ENCODE measurements at places on chromosomes 11 and 22.
A peak's percentile ranks its signal among the peaks of the same experiment; 100 is the strongest.

GRCh38 chr11:77813256-77813655 is 7.3 kb downstream of the RSF1 start:
- no peak for DNase-seq

DNA sequence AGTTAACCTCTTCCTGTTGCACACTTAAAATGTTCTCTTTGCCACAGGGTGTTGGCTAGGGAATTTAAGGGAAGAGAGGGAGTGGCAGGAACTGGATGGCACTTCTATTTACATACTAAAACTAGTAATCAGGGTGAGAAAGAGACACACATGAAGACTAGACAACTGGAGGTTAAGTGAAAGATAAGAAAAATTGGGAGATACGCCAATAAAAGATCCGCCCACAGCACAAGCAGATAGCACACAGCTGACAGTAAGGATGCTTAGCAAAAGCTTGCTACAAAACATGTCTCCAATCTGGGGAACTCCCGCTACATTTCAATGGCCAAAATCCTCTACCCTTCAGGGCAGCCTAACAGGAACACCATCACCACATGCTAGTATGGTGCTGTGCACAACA is 12.8 kb downstream of the CPSF7 start:
- no peak for DNase-seq

GRCh38 chr11:9529334-9529650 is 44.2 kb upstream of the WEE1 start:
- no peak for DNase-seq

- no peak for DNase-seq
Observed at GRCh38 chr11:122691549-122692150, 36.1 kb downstream of the UBASH3B start.

- DNase-seq = no peak
Observed at GRCh38 chr11:21374376-21374775, 705.0 kb downstream of the NELL1 start.

DNA sequence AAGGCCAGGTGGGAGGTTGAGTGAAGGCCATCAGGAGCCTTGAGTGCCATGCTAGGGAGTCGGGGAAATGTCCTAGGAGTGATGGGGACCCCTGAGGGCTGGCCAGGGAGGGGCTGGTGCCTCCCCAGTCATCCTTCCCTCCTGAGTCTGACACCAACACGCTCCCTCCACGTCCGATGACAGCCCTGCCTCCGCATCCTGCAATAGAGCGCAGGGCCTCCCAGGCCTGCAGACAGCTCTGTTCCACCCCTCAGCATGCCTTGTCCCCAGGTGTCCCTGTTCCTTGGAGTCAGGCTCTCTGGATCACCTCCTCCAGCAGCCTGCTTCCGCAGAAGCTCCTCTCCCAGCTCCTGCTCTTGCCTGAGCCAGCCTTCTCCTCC is 3.1 kb downstream of the RAC2 start:
- no peak for DNase-seq

DNA sequence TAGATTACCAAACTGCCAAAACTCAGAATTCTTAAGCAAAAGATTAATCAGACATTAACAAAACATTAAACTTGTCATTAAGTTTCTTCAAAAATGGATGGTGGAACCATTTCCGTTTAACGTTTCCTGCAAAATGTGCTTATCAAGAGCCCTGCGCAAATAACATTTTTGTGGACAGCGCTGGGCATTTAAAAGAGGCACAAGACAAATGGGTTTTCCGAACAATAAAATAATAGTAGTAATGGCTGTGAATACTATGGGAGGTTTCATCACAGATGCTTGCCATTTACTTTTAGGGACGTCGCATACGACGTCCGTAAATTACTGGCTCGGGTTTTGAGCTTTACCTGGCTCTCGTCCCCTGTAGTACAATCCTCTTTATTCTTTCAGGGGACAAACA is 1.1 kb downstream of the NPAT start:
- DNase-seq = peak; percentile 65

DNA sequence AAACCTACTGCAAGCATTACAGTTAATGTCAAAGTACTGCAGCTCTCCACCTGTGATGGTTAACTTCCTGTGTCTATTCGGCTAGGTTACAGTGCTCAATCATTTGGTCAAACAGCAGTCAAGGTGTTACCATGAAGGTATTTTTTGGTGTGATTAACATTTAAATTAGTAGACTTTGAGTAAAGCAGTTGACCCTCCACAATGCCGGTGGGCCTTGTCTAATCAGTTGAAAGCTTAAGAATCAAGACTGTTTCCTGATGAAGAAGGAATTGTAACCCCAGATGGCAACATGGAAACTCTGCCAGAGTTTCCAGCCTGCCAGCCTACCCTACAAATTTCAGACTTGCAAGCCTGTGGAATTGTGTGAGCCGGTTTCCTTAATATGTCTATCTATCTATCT is 683.9 kb downstream of the BRD1 start:
- DNase-seq = no peak

DNA sequence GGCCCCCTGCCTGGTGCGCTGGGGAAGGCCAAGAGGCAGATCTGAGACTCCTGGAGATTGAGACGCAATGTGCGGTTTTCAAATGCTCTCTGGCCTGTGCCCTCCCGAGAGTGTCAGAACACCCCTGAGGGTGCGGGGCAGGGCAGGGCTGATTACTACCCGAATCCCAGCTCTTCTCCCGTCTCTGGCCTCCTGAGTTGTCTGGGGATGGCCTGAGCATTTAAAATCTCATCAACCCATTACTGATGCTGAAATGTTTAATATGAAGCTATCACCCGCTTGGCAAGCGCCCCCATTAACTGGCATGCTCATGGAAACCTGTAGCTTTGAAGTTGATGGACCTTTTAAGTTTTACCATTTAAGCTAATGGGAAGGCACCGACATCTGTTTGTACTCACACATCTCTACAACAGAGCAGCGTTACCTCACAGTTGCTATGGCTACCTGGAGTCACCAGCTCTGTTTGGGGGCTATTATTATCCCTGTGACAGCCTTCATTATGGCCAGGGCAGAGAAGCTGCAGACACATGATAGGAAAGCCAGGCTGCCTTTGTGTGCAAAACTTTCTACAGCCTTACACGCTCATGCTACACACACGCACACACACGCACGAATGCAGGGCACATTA is 3.6 kb upstream of the MB start:
- no peak for DNase-seq

DNA sequence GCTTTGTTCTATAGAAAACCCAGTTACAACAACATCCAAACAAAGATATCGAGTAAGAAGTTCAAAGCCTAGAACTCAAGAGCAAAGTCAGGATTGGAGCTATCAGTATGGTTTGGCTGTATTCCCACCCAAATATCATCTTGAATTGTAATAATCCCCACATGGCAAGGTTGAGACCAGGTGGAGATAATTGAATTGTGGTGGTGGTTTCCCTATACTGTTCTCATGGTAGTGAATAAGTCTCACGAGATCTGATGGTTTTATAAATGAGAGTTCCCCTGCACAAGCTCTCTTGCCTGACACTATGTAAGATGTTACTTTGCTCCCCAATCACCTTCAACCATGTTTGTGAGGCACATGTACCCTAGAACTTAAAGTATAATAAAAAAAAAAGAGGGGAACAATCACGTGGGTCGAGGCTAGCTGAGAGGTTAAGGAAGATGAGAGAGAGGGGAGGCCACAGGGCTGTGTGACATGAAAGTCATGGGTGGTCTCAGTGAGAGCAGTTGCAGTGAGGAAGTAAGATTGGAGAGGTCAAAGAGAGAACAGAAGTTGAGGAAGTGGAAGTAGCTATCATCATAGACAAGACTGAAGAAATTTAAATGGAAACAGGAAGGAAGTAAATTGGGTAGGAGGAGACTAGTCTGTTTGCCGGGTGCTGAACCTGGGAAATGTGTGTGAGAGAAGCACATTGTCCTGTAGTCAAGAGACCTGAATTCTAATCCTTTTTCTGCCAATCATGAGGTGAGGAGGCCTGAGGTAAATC is 80.1 kb upstream of the CD44 start:
- DNase-seq = no peak

GRCh38 chr11:92324890-92325289 is 100.3 kb downstream of the FAT3 start:
- no peak for DNase-seq

DNA sequence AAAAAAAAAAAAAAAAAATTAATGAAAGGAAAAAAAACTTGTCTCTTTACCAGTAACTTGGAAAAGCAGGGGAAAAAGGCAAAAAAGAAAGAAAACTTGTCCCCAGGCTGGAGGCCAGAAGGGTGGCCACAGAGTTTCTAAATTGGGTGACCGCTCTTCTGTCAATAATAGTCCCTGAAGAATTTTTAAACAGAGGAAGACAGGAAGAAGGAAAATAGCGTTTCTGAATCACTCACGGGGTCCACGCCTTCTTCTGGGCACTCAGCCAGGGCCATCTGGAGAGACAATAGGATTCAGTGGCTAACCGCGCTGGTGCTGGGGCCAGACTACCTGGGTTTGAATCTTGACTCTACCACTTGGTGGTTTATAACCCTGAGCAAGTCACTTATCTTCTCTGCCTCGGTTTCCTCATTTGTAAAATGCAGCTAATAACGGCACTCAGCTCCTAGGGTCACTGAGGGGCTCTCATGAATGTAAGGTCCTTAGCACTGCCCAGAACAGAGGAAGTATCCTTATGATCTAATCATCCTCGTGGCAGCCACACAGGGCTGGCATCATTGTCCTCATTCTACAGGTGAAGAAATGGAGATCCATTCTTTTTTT is 7.0 kb downstream of the C11orf86 start:
- peak; percentile 78 for DNase-seq

DNA sequence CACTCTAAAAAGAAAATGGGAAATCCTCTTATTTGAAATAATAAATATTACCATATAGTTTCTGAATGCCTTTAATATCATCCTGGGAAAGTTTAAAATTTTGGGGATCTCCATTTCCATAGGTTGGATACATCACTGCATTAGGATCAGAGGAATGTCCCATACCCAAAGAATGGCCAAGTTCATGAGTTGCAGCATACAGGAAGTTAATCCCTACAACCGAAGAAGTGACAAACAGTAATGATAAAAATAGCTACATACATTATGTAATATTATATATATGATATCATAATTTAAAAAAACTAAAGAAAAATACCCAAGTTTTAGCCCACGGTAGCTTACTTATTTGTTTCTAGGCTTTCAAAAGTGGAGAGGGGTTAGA is 7.4 kb downstream of the MMP7 start:
- no peak for DNase-seq

GRCh38 chr11:49208006-49208721 is at the start of gene FOLH1:
TSS of gene FOLH1 (minus strand) at chr11:49208602. CDS start at chr11:49208409, 193 bp downstream.
- DNase-seq = no peak

DNA sequence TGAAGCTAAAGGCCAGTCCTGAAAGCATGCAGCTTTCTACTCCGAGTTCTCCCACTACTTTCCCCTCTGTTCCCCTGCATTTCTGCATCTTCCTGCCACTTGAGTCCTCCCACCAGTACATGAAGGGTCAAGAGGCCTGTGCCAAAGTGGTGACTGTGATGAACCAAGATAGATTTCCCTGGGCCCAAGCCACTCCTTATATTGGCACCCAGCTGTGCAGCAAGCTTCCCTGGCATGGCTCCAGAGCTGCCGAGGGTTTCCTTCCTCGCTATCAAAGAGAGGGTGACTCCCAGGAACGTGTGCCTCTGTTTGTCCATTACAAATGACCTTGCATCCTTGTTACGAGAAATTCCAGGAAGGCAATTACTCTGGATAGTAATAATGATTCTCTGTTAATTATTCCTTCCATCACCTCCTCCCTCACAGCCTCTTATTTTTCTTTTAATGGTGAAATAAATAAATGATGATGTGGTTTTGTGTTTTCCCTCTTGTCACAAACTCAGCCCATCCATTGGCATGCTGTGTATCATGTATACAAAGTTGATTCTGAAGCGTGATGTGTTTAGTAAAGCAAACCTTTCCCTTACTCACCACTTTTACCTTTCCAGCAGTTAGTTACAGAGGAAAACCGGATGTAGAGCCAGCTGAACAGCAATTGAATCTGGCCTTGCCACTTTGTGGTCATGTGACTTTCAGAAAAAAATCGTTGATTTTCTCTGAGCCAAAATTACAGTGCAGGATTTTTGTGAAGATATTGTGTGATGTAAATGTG is 8.3 kb downstream of the SRSF8 start:
- DNase-seq = no peak

DNA sequence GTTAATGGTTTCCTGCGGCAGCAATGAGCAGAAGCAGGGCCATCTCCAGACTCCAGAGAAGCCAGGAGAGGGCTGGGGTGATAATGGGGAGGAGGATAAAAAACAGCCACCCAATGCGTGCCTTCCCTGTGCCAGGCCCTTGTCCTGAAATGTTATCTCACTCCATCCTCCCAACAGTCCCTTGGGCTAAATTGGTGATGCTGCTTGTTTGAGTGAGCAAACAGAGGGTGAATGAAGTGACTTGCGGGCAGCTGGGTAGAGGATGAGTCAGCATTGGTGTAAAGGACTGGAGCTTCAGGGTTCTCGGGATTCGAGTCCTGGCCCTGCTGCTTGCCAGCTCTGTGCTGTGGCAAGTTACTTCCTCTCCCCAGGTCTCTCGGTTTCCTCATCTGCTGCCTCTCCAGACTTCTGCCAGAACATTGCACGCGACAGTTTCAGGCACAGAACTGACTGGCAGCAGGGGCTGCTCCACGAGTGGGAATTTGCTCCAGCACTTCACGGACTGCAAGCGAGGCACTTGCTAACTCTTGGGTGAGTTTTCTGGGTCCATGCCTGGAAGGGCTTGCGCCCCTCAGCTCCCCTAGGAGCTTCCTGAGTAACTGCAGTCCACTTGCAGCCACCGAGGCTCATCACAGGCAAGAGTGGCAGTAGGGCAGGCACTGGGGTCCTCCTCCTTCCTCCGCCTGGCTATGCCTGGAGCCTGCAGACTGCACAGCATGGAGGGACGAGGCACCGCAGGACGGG is at the start of gene P2RY6:
TSS of gene P2RY6 (plus strand) at position 403 of the 744 bp plus-strand sequence. CDS start 24,181 bp downstream, outside the sequence.
- no peak for DNase-seq

DNA sequence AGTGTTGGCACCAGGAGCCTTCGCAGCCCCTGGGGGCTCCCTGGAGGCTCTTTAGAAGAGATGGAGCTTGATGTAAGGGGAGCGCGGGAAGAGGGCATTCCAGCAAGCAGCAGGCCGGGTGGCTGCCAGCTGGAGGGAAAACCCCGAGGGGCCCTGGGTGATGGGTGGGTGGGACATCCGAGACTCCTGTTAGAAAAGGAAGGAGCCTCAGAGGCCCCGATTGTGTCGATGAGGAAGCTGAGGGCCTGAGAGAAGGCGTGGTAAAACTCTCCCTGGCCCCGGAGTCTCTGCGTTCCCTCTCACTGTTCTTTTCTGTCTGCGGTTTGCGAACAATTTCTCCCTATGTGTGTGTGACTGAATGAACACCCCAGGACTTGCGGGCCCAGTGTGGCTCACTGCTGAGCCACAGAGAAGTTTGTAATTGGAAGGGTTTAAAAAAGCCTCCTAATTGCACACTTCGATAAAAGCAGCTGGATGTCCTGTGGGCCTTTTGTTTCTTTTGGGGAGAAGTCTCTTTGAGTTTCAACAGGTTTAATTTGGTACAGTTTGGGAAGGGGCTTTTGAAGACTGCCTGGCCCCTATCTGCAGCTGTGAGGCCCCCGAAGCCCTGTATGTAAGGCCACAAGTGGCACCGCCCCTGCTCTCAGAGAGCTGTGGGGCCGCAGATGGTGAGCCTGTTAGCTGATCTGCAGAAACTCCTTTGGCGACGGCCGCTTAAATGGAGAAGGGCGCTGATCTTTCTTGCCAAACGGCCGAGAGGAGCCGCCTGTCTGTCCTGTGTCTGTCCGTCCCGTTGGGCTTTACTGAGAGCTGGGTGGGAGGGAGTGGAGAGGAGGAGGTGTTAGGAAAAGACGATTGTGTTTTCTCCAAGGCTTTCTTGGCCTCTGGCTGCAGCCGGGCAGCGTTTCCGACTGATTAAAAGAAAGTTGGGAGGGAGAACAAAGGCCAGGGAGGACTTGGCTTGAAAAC is 2.0 kb downstream of the FBLN1 start:
- no peak for DNase-seq
